ENCODE measurements at places on chromosomes 5 and 9.
A peak's percentile ranks its signal among the peaks of the same experiment; 100 is the strongest.

GRCh38 chr9:121599872-121600585 is 51.4 kb upstream of the DAB2IP start:
- no peak for DNase-seq

DNA sequence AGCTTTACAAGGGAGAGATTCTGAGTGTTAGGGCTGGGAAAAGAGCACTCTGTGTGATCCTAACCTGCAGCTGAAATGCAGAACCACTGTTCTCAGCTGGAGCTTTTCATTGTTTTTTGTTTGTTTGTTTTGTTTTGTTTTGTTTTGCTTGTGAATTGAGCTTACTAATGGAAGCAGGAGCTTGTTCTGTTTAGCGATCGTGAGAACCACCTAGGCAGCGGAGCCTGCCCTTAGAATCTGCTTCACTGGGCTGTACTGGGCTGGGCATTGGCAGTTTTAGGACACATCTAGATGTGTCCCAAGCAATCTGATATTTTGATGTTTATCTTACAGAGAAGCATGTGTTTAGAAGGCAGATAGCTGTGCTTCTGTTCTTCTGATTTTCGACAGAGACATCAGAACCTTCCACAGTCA is 14.3 kb downstream of the SYK start:
- DNase-seq, result no peak

GRCh38 chr9:135253305-135254004 is 166.0 kb downstream of the OLFM1 start:
- DNase-seq, result no peak

DNA sequence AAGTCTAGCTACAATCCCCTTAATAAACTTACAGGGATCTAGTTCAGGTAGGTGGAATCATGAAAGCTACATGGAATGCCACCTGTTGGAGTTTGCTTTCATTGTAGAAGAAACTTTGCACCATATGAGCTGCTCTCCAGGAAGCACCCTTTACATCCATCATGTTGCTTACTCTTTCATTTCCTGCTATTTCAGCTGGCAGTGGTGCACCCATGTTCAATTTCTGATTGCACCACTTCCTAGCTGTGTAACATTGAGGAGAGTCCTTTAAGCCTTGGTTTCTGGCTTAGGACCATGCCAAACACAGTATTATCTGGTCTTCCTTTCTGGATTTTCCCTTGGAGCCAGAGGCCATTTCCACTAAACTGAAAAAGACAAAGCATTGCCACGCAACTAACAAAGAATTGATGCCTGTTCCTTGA is 123.3 kb upstream of the SLC12A2 start:
- DNase-seq, result no peak

DNA sequence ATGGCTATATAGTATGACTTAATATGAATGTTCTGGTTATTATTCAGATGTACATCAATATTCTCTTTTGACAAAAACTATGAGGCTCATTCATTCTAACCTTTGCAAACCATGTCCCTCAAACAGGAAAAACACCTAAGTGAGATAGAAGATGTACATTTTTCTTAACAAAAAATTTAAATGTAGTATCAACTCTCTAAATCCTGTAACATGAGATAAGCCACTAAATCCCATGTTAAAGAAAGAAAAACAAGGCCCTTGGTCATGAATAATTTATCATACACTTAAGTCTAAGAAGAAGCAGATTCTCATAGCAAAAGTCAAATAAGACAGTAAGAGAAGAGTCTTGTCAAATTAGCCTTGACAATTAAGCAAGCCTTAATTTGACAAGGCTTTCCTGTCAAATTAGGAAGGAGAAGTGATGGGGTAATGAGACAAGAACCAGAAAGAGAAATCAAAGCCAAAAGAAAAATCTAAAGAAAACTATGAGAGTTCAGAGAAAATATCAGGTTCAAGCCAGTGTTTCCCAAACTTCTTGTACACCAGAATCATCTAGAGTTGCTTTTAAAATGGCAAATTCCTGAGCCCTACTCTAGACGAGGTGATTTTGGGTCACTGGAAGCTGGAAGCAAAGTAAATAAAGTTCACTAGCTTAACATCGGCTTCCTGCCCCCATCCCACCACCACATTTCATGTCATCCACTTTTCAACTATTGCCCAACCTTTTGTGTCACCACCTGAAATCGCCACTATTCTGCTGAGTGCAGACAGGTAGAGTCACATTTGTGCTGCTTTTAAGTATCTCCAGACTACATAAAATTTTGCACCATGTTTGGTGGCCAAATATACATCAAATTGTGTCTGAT is 76.5 kb downstream of the NR6A1 start:
- no peak for DNase-seq

- no peak for DNase-seq
Observed at GRCh38 chr5:36730537-36731216, 124.3 kb downstream of the SLC1A3 start.

DNA sequence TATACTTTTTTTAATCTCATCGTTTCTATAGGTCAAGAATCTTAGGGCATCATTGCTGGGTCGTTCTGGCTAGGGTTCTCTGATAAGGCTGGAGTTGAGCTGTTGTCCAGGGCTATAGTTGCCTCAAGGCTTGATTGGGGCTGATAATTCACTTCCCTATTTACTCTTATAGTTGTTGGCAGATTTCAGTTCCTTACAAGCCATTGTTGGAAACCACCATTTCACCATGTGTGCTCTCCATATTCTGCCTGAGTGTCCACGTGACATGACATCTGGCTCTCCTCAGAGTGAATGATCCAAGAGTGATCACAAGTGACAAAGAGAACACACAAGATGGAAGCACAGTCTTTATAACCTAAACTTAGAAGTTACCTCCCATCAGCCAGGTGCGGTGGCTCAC is 852.2 kb downstream of the EFNA5 start:
- DNase-seq, result no peak

GRCh38 chr9:90343991-90344390 is 298.6 kb downstream of the DIRAS2 start:
- no peak for DNase-seq

- DNase-seq, result no peak
Observed at GRCh38 chr5:1106385-1107166, 5.3 kb downstream of the SLC12A7 start.

DNA sequence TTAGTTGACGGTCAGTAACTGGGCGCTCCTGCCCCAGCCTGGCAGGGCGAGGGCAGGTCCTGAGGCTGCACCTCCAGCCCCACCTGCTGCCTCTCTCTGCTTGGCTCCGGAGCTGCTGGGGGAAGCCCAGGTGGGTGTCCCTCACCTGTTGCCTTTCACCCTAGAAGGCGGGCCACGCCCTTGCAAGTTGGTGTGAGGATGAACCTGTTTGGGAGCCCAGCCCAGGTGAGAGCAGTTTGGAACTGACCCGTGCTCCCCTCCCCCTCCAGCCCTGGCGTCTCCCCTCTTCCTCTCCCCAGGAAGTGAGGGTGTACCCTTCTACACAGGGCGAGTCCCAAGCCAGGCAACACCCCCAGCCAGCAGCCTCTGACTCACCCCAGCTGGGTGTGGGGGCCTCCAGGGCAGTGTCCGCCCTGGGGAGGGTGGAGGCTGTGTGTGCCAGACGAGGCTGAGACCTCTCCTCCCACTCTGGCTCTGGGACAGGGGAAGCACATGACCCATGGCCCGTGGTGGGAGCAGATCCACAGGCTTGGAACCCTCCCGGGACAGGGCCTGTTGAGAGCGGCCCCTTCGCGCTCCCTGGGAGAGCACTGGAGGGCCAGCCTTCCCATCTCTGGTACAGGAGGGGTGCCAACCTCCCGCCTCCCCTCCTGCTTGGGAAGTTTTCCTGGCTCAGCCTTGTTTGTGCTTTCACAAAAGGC is 10.4 kb downstream of the LRRC8A start:
- peak; percentile 77 for DNase-seq

- no peak for DNase-seq
Observed at GRCh38 chr5:177496070-177496726, 1.2 kb downstream of the PDLIM7 start.

DNA sequence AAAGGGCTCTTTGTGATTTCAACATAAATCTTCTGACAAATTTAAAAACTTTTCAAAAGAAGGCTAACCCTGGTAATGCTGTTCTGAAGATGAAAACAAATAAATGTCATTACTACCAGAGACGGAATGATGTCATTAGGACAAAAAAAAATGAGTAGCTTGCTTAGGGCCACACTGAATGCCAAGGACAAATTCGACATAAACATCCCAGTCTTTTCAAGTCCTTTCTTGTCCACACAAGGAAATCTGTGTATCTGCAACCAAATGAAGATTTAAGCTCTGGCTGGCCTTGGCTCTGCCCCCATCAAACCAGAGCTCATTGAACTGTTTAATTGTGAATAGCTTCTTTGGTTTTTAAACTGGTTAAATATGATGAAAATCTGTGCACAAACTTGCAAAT is 592.7 kb downstream of the TLE1 start:
- no peak for DNase-seq

GRCh38 chr5:65203746-65204145 is 278.0 kb downstream of the ADAMTS6 start:
- no peak for DNase-seq

DNA sequence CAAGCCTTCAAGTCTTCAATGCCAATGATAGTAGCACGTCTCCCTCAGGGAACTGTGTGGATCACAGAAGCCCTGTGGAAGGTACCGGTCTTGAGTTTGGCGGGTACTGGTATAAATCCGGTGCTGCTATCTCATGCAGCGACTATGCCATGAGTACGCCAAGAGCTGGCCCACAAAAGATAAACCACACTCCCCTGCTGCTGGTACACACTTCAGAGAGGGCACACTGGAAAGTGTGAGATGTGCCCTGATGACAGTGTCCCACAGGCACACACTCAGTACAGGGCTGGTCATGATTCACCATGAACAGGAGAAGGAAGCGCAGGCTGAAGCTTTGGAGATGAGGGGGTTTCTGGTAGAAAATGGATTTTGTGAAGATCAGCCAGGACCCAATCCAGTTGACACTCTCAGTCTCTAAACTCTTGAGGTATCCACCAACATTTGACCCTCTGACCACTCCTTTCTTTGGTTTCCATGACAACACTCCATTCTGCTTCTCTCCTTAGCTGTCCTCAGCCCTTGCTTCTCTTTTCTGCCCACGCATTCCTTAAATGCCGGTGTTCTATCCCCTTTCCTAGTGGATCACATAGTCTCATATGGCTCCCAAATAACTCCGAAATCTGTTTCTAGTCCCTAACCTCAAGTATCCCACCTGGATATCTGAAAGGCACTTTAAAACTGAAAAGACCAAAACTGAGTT is 5.1 kb downstream of the AMACR start:
- no peak for DNase-seq

GRCh38 chr5:149099920-149100319 is 37.1 kb upstream of the SH3TC2 start:
- DNase-seq, result no peak

DNA sequence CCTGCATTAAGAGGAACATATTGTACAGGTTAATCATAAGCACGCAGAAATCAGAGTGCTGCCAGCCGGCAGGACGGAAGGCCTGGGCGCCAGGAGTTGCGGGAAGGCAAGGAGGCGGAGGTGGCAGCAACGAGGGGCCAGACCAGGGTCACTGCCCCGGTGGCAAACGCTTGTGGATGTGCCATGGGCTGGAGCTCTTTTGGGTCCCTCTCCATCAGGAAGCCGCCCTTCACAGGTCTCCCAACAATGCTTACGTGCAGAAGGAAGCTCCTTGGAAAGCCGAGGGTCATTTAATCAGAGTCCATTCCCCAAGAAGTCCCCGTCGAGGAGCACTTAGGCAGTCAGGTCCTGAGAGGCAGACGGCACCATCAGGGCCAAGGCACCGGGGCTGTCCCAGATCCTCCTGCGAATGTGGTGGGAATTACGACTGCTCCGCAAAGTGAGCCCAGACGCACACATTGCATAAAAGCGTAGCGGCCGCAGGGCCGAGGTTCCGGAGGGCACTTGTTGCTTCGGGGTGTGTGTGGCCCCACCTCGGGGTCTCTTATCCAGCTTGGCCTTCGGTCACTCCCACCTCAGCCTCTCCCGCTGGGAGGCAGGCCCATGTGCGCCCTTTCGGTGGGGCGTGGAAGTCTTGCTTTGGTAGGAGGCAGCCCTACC is 20.5 kb downstream of the MRPL36 start:
- no peak for DNase-seq

DNA sequence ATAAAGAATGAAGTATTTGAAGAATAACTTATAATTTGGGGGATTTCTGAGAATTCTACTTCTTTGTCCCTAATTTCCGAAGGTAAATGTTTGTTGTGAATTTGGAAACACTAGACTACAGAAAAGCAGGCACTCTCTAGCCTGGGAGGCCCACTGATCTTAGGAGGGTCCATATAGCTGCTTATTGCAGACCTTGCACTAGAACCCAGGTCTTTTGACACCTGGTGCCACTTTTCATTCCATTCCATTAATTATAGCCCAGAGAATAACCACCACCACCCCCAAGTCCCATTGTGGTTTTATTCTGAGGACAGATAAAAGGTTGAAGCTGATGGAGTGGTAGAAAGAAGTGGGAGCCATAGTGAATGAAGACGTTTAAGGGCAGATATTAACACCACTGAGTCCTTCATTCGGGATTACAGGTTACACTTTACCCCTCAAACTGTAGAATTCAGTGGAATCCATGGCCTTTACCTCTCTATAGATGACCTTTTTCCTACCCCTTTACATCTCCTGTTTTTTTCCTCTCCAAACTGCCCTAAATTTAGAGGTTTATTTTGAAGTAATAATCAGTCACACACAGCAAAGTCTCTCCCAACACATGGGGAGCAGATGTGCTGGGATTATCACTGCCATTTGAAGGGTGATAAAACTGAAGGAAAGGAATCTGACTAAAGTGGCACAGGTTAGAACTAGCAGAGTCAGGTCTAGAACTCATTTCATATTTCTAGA is 12.0 kb upstream of the PSMD5 start:
- DNase-seq, result no peak

GRCh38 chr5:80686757-80687156 is 32.0 kb upstream of the DHFR start:
- DNase-seq, result no peak

DNA sequence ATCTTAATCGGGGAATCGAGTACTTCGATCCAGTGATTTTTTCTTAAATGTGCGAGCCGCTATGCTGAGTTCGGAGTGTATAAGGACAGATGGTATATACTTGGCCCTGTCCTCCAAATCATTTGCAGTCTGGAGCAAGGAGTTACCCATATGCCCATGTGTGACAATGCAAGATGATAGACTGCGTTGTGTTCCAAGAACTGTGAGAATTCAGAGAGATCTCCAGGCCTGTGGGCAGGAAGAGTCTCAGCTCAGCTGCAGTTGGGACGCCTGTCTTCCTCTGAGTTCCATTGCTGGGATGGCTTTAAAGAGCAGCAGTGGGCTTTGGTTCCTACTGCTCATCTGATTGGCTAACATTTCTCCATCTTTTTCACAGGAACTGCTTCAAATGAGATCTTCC is 106.6 kb downstream of the ADAMTS16 start:
- DNase-seq, result no peak

- no peak for DNase-seq
Observed at GRCh38 chr5:124626053-124626452, 120.4 kb downstream of the ZNF608 start.

DNA sequence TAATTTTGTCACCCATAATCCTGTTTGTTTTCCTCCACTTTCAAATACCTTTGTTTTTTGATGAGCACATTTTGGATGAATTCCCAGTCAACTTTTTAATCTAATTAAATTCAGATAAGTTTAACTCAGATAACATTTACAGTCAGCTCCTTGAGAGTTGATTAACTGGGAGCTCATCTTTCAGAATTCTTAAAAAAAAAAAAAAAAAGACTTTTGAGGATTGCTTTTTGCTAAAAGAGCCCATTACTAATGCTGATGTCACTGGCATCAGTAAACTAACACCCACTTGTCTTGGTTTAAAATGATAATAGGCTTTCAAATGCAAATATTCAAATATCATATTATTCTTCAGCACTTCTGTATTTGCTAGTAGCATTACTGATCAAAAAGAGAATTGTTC is 47.1 kb upstream of the NFIB start:
- no peak for DNase-seq
